ENCODE measurements at places on chromosomes 13 and 19.

DNA sequence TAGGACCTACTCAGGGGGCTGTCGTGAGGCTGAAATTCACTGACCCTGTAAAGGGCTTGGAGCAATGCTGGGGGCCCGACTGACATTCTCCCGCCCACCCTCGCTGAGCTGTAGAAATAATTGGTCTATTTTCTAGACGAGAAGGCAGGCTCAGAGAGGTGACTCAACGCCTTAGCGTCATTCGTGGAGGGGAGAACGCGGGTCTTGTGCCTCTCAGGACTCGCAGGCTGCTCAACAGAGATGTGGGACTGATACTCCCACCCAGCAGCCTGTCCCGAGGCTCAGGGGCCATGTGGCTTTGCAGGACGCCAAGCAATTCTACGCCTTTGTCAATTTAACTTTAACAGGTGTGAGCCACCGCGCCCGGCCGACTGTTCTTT, 23.6 kb upstream of the ASPDH start:
- DNase-seq, result no peak

DNA sequence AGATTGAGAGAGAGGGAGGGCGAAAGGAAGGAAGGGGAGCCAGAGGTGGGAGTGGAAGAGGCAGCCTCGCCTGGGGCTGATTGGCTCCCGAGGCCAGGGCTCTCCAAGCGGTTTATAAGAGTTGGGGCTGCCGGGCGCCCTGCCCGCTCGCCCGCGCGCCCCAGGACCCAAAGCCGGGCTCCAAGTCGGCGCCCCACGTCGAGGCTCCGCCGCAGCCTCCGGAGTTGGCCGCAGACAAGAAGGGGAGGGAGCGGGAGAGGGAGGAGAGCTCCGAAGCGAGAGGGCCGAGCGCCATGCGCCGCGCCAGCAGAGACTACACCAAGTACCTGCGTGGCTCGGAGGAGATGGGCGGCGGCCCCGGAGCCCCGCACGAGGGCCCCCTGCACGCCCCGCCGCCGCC, at the start of gene TNFSF11:
Gene TNFSF11, plus strand, starts transcription at position 142 of the 400 bp plus-strand sequence. Its CDS starts 152 bp downstream, at position 294.
- no peak for DNase-seq

DNA sequence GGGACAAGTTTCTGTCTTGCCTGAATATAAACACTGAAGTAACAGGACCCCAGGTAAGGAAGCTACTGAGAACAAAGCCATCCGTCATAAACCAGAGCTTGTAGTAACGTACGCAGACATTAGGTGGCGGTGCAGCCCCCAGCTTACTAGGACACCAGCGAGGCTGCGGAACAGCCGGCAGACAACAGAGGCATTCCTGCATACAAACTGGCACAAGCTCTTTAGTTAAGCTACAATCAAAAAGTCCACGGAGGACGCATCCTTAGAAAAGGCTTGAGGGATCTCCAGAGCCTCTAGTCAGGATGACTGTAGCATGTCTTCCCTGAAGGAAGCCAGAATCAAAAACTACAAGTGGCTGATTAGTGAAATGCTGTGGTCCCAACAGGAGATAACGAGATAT, 26.2 kb downstream of the ZNF160 start:
- DNase-seq, result no peak

- no peak for DNase-seq
Measured at GRCh38 chr19:41935760-41936415, 7.6 kb upstream of the ERFL start.

DNA sequence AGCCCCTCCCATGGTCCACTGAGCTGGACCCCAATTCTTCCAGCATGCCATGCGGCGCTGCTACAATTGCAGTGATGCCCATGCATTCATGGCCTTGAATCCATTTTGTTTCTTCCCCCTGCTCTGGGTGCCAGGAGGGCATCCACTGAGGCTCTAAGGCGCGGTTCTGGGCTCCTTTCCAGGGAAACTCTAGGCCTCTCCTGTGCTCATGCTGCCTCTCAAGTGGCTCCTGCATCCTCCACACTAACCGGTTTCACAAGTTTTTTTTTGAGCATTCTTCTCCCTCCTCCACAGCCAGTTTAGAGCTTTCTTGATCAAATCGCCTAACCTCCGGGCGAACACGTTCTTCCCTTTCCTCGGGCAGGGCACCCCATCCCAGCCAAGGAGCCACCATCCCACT, 69.1 kb upstream of the FLT1 start:
- no peak for DNase-seq

DNA sequence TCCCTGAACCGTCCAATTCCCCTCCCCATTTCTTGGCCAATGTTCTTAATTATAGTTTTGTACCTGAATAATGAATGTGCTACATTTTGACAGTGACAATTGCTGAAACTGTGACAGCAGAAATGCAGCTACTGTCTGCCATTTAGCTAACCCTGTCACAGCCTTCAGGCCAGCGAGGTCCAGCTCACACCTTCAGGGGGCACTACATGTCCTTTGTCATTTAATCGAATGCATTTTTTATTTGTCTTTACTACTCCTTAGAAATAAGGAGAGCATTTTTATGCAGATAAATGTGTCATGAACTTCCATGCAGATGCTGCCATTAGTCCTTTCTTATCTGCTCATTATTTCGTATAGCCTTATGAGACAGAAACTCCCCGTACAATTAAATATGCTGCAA, 159.9 kb downstream of the MZT1 start:
- DNase-seq, result no peak

- no peak for DNase-seq
Measured at GRCh38 chr19:38304866-38305429, 897 bp downstream of the C19orf33 start.

GRCh38 chr13:46184277-46184699, 2.3 kb upstream of the LCP1 start:
- no peak for DNase-seq

DNA sequence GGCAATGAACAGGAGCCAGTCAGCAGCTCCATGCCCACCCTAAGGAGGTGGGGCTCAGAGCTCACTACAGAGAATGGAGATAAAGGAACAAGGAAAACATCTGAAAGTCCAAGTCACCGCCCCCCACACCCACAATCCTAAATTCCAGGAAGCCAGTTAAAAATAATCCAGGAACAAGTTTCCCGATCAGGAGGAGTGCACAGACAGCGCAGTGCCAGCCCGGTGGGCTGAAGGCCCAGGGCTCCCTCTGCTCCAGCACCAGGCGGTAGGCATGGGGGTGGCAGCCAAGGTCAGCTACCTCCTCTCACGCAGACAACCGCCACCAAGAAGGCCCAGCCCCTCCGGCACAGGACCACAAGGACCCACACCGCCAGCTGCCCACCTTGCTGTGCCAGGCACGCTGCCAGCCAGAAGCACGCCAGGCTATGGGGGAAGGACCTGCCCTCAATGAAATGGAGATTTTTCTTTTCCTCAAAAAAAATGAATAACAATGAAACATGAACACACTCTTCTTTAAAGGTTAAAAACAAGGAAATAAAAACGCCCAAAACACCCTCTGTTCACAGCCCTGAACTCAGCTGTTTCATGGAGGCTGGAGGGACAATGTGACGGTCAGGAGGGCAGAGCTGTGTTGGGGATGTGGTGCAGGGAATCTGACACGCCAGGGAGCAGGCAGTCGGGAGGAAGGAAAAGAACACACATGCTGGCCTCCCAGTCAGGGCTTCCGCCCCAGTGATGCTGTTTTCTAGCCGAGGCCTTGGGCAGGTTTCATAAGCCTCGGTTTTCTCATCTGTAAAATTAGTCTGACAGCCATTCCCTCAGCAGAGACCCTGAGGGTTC, 11.0 kb downstream of the STK24 start:
- DNase-seq, result no peak

- DNase-seq, result no peak
Measured at GRCh38 chr19:30881281-30881680, 468.0 kb downstream of the TSHZ3 start.

DNA sequence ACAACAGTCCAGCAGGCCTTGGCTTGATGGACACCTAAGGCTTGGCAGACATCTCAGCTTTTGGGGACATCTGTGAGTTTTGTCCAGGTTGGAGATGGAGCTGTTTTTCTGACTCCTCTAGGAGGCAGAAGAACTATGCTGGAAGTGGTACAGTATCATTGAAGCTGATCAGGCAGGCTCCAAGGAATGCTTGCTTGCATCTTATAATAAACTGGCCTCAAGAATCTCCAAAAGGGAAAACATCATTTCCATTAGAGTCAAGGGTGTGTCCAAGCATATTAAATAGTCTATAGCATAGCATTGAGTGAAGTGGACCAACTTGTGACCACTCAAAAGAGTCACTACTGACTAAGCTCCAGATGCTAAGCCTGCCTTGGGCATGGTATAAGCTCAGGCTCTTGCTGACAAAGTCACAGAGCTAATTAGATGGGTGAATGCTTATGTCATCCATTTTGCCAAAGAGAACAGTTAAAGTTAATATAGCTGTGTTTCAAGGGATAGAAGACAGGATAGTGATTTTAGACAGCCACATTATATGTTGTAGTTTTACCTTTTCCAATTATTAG, 216.0 kb downstream of the DNAJC15 start:
- DNase-seq, result no peak

GRCh38 chr13:56066321-56066720, 1074.4 kb upstream of the PRR20A start:
- DNase-seq, result no peak

DNA sequence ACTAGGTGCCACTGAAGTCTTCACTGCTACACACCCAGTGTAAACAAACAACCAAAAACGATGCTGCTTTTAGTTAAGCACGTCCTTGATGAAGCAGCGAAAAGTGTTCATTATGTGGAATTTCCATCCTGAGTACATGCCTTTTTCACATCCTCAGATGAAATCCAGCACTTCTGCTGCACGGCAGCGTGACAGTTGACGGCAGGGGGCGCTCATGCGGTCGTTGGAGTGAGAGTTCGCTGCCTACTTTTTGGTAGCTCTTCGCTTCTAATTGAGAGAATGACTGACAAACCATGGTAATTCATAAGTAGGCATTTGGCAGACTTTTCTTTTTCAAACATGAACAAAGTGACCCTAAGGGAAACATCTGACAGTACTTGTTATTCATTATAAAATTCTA, 1124.9 kb downstream of the EFNB2 start:
- peak; percentile 40 for DNase-seq

- DNase-seq, result peak; percentile 18
Measured at GRCh38 chr13:109344552-109345157, 441.7 kb downstream of the IRS2 start.

- no peak for DNase-seq
Measured at GRCh38 chr19:4609878-4610511, 29.3 kb upstream of the TNFAIP8L1 start.

GRCh38 chr19:33497131-33497777, 24.3 kb downstream of the PEPD start:
- DNase-seq, result no peak

GRCh38 chr13:46127358-46128023, 22.7 kb upstream of the CPB2 start:
- no peak for DNase-seq

- no peak for DNase-seq
Measured at GRCh38 chr13:83423381-83423780, 458.9 kb downstream of the SLITRK1 start.

GRCh38 chr13:91896547-91896946, 498.1 kb downstream of the GPC5 start:
- no peak for DNase-seq

- DNase-seq, result no peak
Measured at GRCh38 chr19:36363845-36364244, 15.2 kb downstream of the ZFP14 start.

- no peak for DNase-seq
Measured at GRCh38 chr13:106532111-106532929, 3.1 kb downstream of the EFNB2 start.

- DNase-seq, result no peak
Measured at GRCh38 chr13:80742033-80742432, 401.1 kb upstream of the SPRY2 start.

- no peak for DNase-seq
Measured at GRCh38 chr19:41804336-41804735, 7.9 kb downstream of the CEACAM3 start.
